ENCODE measurements at places on chromosomes 7 and 10. TPM values are rescaled to one million over a fixed set of nuclear protein-coding genes. Genes with fewer than 3 reads are reported as not detected.

DNA sequence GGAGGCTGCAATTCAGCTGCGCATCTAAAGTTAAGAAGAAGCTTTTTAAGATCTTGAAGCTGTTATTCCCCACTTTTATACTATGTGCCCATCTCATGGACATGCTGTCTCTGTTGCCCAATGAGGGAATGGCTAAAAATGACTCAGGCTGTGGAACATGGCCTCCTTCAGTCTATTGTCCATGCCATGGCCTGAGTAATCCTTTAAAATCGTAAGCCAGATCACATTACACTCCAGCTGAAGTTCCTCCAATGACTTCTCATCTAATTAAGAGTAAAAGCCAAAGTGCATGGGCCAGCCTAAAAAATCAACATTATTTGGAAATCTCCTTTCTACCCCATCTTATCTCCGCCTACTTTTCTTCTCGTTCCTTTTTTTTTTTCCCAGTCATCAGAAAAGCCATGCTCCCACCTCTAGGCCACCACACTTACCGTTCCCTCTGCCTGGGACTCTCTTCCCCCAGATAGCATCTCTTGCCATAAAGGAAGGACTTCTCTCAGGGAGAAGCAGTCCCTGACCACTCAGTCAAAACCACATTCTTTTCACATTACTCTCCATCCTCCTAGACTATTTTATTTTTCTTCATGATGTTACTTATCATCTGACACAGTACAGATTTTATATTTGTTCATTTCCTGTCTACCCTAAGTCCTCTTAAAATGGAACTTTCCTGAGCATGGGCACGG, 337.4 kb downstream of the PRPF18 start:
- no peaks in the 10 kb centered on the region for H3K27me3 ChIP-seq
- H3K4me1 ChIP-seq: peaks cover 6% of the 10 kb centered on the region
- no peak overlapping the region for H3K4me3 ChIP-seq
- H3K36me3 ChIP-seq: peaks cover 5% of the 10 kb centered on the region
- no peak for DNase-seq

GRCh38 chr10:97408496-97408992, 7.4 kb upstream of the RRP12 start:
- H3K36me3 ChIP-seq: no peaks in the 10 kb centered on the region
- no peak overlapping the region for H3K4me3 ChIP-seq
- no peaks in the 10 kb centered on the region for H3K27me3 ChIP-seq
- peaks cover 16% of the 10 kb centered on the region for H3K4me1 ChIP-seq
- H3K27ac ChIP-seq: peak overlapping the region; percentile 79

DNA sequence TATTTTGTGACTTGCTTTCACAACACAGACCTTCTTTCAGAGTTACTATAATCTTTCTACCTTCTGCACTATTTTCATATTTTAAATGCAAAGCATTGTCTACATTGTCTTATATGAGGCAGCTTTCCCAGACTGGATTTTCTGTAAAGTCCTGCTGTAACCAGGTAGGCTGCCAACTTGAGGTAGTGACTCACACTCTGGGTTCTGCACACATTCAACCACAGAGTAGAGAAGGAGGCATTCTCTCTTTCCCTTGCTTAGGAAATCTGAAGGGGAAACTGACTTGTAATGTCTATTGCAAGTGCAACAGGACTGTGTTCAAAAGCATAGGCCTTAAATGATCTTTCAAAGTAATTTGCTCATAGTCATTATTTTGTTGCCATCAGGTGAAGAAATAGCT, 461.4 kb downstream of the GRM8 start:
- H3K4me3 ChIP-seq: no peak overlapping the region
- peaks cover 16% of the 10 kb centered on the region for H3K4me1 ChIP-seq

SFTPA1 gene
- 0.22 TPM for total RNA-seq

CFAP70 gene
- 9.7 TPM for total RNA-seq
